ENCODE measurements at places on chromosomes 5 and 9.

DNA sequence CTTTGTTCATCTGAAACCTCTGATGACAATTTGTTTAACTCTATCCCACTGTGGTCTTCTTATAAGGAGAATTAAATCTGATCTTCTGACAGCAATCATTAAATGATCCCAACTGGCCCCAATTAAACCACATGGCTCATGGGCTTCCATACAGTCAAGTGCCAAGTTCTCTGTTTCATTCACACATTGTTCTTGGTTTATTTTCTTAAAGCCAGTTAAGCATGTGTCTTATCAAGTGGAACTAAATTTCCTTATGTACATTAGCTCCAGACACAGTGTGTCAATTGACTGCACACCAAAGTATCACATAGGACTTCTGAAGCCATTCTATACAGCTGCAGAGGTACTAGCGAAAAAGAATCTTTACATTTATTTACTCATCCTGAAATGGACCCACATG is 51.2 kb downstream of the MEF2C start:
- DNase-seq = no peak

GRCh38 chr5:171336521-171337209 is 27.6 kb downstream of the TLX3 start:
- no peak for DNase-seq

- DNase-seq = no peak
Measured at GRCh38 chr5:19660679-19661078, 327.3 kb downstream of the CDH18 start.

- no peak for DNase-seq
Measured at GRCh38 chr5:96720408-96720807, 58.2 kb downstream of the CAST start.

DNA sequence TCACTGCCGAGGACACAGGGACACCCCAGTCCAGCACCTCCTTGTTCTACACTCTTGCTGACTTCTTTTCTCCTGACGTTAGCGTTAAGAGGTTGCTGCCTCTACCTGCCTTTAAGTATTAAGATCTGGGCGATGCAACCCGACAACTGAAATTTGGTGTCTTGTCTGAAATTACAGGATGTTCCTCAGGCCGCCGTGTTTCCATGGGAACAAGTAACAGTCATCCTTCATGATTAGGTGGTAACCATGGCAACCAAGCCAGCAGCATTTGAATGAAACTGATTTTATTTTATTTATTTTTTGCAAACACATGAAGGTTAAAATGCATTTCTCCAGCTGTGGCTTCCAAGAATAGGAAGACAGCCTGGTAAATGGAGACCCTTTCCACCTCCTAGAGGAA is 20.8 kb downstream of the DAB2IP start:
- DNase-seq = no peak
